A549 treated with RU486 at 1 μM for 4 hours (cell line): ENCODE measurements at places on chromosomes 16 and 17. TPM values are rescaled to one million over a fixed set of nuclear protein-coding genes. Genes with fewer than 3 reads are reported as not detected.

The MGAT5B gene
- total RNA-seq = 16.0 to 25.5 TPM (median 22.3 TPM) in 5 replicates

The ABCC6 gene
- total RNA-seq = 0.93 to 1.5 TPM (median 1.1 TPM) in 5 replicates

The GPATCH8 gene
- 16.7 to 23.4 TPM (median 22.4 TPM) in 5 replicates for total RNA-seq

The NMT1 gene
- 163 to 409 TPM (median 178 TPM) in 5 replicates for total RNA-seq

The SLC43A2 gene
- 4.0 to 8.0 TPM (median 7.2 TPM) in 5 replicates for total RNA-seq

The TEX19 gene
- 0.17 to 0.61 TPM (median 0.43 TPM) in 5 replicates for total RNA-seq

The FBXO39 gene
- total RNA-seq = not detected in 5 replicates

The CIAPIN1 gene
- 72.0 to 86.3 TPM (median 75.6 TPM) in 5 replicates for total RNA-seq

The TPSAB1 gene
- total RNA-seq = 0.21 TPM in 1 of 5 replicates, not detected in the others

The TBC1D3 gene
- total RNA-seq = not detected in 5 replicates

The LITAFD gene
- total RNA-seq = not detected in 5 replicates

The HOXB9 gene
- total RNA-seq = 7.5 to 8.8 TPM (median 8.6 TPM) in 5 replicates

The SETD1A gene
- 16.7 to 23.8 TPM (median 21.6 TPM) in 5 replicates for total RNA-seq

The OTOP2 gene
- total RNA-seq = 0.07 to 0.11 TPM in 2 of 5 replicates, not detected in the others

The BCL6B gene
- 0.09 TPM in 1 of 5 replicates, not detected in the others for total RNA-seq

The KCNH4 gene
- 0.24 to 0.65 TPM (median 0.42 TPM) in 5 replicates for total RNA-seq

The SCGB1C2 gene
- total RNA-seq = not detected in 5 replicates

The NHLRC4 gene
- 0.11 to 0.39 TPM (median 0.21 TPM) in 5 replicates for total RNA-seq

The HSPB9 gene
- not detected in 5 replicates for total RNA-seq

The C17orf78 gene
- total RNA-seq = not detected in 5 replicates

The MILR1 gene
- total RNA-seq = 1.0 to 2.1 TPM (median 1.6 TPM) in 5 replicates

The TNFRSF17 gene
- not detected in 5 replicates for total RNA-seq

The IL32 gene
- total RNA-seq = 23.0 to 38.0 TPM (median 28.2 TPM) in 5 replicates
